Endothelial cell (in vitro differentiated cells): ENCODE measurements at places on chromosomes 7 and 10. TPM values are rescaled to one million over a fixed set of nuclear protein-coding genes. Genes with fewer than 3 reads are reported as not detected.

DNA sequence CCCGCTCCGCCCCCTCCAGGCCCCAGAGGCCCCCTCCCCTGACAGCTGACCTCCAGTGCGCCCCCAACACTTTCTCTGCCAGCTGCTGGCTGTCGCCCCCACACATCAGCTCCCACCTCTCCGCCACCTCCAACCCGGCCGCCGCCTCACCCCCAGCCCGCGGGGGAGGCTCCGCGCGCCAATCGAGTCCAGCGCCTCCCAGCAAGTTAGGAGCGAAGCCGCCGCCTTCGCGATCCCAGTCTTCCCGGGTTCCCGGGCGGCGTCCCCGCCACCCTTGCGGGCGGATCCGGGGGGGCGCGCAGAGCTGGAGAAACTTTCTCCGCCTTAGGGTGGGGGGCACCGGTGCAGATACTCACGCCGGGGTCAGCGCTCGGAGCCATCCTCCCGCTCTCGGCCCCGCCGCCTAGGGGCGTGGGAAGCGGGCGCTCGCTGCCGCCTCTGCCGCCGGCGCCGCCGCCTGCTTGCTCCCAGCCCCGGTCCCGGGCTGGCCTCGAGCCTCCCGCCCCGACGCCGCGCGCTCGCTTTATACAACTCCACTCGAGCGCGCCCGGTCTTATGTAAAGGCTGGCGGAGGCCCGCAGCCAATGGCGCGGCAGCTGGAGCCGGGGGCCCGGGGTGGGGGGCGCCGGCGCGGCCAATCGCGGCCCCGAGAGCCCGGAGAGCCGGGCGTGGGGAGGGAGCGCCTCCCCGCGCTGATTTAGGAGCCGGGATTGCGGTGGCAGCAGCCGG lies at the start of gene CRTAC1:
Gene CRTAC1 (minus strand): TSS at position 529 of the 729 bp plus-strand sequence. CDS start 149 bp downstream, at position 380.
- H3K4me3 ChIP-seq = no peak within 1 kb of the TSS
- H3K27ac ChIP-seq = no peak within 1 kb of the TSS
- H3K4me1 ChIP-seq = peaks cover 6% of the 10 kb centered on the region
- no peaks in the 10 kb centered on the region for H3K36me3 ChIP-seq
- H3K27me3 ChIP-seq = peaks cover 14% of the 10 kb centered on the region
- DNase-seq = peak; percentile 70

WNT8B gene
- total RNA-seq = not detected

LRIT1 gene
- total RNA-seq = not detected

AGAP9 gene
- total RNA-seq = 7.8 TPM

- peaks cover 6% of the 10 kb centered on the region for H3K4me1 ChIP-seq
- H3K27me3 ChIP-seq = peaks cover 2% of the 10 kb centered on the region
- no peak overlapping the region for H3K27ac ChIP-seq
- no peaks in the 10 kb centered on the region for H3K36me3 ChIP-seq
- H3K4me3 ChIP-seq = no peak overlapping the region
- no peak for DNase-seq
These were observed 279.1 kb downstream of the PHF14 start for GRCh38 chr7:11252705-11253272.

DNA sequence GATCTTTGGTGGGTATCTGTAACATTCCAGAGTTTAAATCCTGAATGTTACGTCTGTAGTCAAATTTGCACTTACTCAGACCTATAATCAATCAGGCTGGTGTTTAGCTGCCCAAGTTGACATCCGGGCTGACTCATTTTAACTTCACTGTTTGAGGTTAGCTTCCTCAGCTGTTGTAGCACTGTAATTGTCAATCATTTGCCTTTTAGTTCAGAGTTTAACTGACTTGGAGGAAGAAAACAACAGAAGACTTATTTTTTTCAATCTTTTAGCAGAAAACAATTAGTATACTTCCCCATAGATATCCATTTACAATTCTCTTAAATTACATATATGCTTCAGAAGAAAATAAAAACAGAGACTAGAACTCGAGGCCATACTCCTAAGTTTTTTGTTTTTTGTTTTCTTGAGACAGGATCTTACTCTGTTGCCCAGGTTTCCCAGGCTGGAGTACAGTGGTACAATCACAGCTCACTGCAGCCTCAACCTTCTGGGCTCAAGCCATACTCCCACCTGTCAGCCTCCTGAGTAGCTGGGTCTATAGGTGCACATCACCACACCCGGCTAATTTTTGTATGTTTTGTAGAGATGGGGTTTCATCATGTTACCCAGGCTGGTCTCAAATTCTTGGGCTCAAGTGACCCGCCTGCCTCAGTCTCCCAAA lies 38.5 kb upstream of the LRRC17 start:
- no peak for DNase-seq
- H3K4me3 ChIP-seq = no peak overlapping the region
- H3K27ac ChIP-seq = no peak overlapping the region
- no peaks in the 10 kb centered on the region for H3K27me3 ChIP-seq
- H3K36me3 ChIP-seq = no peaks in the 10 kb centered on the region

- H3K27me3 ChIP-seq = no peaks in the 10 kb centered on the region
- H3K36me3 ChIP-seq = no peaks in the 10 kb centered on the region
- no peak for DNase-seq
- no peak overlapping the region for H3K27ac ChIP-seq
These were observed 141.7 kb downstream of the EGFR start for GRCh38 chr7:55160539-55160938.

- no peaks in the 10 kb centered on the region for H3K4me1 ChIP-seq
- DNase-seq = no peak
- H3K4me3 ChIP-seq = no peak overlapping the region
- H3K27me3 ChIP-seq = no peaks in the 10 kb centered on the region
These were observed 507.8 kb downstream of the SORCS3 start for GRCh38 chr10:105148921-105149320.

DNA sequence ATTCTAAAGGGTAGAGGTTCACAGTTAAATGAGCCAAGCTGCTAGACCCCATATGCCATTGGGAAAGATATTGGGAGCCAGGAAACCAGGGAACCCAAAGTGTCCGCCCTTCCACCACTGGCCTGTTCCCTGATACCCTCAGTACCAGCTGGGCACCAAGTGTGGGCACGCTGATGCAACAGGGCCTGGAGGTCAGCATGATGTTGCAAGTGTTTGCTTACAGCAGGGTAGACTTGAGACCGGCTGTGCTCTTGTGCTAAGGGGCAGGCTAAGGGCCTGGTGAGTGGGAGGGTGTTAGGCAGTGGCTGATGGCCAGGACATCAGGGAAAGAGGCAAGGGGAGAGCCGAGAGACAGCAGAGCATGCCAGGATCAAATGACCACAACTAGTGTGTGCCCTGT lies 21.0 kb upstream of the MYL7 start:
- H3K4me3 ChIP-seq = no peak overlapping the region
- no peaks in the 10 kb centered on the region for H3K4me1 ChIP-seq
- H3K27me3 ChIP-seq = peaks cover 9% of the 10 kb centered on the region
- DNase-seq = no peak
- no peaks in the 10 kb centered on the region for H3K36me3 ChIP-seq
